ENCODE measurements at places on chromosomes 16 and 17.

- DNase-seq, result no peak
These were observed 28.4 kb upstream of the LONP2 start for GRCh38 chr16:48215738-48216137.

GRCh38 chr17:77704048-77704815, 254.3 kb upstream of the TNRC6C start:
- DNase-seq, result no peak

GRCh38 chr16:56916571-56917403, 15.2 kb upstream of the HERPUD1 start:
- DNase-seq, result no peak

DNA sequence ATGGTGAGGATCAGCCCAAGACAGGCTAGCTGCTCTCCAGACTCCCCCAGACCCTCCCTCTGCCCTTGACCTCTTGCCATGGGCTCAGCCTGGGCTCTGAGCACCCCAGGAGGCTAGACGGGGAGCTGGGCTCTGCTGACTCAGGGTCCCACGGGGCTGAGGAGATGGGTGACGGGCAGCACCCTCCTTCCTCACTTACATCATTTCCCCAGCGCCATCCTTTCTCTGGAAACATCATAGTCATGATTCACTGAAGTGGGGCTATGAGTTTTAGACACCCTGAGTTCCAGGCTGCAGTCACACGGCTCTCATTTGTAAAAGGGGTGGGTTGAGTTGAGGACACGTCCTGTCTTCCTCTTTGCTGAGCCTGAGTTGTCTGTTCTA, 3.0 kb upstream of the ITGAX start:
- DNase-seq, result no peak

GRCh38 chr16:31250782-31251384, 8.9 kb upstream of the ITGAM start:
- no peak for DNase-seq

- DNase-seq, result no peak
These were observed at the start of gene ANKFN1 for GRCh38 chr17:56152874-56153602. TSS of gene ANKFN1 (plus strand) at chr17:56153475. CDS start at chr17:56212668, 59,193 bp downstream.

- no peak for DNase-seq
These were observed 221.1 kb upstream of the XYLT1 start for GRCh38 chr16:17691899-17692176.

GRCh38 chr17:4478318-4478830, 20.3 kb upstream of the SPNS2 start:
- no peak for DNase-seq

DNA sequence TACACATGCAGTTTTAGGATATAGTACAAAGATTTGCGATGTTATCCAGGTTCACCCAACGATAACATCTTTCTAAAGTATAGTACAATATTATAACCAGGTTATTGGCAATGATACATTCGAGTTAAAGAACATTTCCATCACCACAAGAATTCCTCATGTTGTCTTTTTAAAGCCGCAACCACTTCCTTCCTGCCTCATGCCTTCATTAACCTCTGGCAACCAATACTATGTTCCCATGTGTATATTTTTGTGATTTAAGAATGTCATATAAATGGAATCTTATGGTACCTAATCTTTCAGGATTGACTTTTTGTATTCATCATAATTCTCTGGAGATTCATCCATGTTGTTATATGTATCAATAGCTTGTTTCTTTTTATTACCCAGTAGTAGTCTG, 1183.2 kb downstream of the CDH11 start:
- no peak for DNase-seq

GRCh38 chr17:35731917-35732805, 722 bp downstream of the RASL10B start:
- DNase-seq, result no peak

- no peak for DNase-seq
These were observed 36.5 kb downstream of the NF1 start for GRCh38 chr17:31131299-31131698.

GRCh38 chr16:30622455-30623032, 12.4 kb upstream of the ZNF689 start:
- DNase-seq, result no peak

- DNase-seq, result no peak
These were observed 61.3 kb downstream of the CDRT4 start for GRCh38 chr17:15406081-15406480.

- no peak for DNase-seq
These were observed 5.9 kb downstream of the HAS3 start for GRCh38 chr16:69111216-69111875.

GRCh38 chr16:65313936-65314626, 192.2 kb upstream of the CDH11 start:
- no peak for DNase-seq

- DNase-seq, result no peak
These were observed 1.1 kb upstream of the LLGL2 start for GRCh38 chr17:75524269-75524969.

DNA sequence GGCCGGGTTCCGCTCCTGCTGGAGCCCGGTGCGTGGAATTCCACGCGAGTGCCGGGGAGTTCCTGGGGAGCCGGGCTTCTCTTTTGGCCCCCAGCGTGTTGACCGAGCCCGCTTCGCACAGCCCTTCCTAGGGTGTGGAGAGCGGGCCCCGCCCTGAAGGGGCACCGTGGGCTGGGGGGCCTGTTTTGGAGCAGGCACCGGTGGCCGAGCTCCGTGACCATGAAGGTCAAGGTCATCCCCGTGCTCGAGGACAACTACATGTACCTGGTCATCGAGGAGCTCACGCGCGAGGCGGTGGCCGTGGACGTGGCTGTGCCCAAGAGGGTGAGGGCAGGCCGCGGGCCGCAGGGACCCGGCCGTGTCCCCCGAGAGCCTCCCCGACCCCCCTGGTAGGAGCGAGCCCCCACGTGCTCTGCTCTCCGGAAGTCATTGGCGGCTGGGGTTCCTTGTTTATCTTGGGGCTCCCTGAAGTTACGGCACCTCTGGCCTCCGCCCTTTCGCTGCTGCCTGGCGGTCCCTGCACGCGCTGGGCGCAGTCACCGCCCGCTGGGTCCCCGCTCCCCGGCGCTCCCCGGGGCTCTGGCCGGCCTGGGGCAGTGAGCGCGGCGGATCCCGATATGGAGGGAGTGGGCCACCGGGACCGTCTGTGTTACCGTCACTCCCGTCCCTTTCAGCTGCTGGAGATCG, 528 bp downstream of the HAGHL start:
- no peak for DNase-seq

- DNase-seq, result no peak
These were observed 3.8 kb downstream of the IL21R start for GRCh38 chr16:27405546-27406451.

GRCh38 chr16:55836158-55836611, 3.3 kb upstream of the CES1 start:
- no peak for DNase-seq

DNA sequence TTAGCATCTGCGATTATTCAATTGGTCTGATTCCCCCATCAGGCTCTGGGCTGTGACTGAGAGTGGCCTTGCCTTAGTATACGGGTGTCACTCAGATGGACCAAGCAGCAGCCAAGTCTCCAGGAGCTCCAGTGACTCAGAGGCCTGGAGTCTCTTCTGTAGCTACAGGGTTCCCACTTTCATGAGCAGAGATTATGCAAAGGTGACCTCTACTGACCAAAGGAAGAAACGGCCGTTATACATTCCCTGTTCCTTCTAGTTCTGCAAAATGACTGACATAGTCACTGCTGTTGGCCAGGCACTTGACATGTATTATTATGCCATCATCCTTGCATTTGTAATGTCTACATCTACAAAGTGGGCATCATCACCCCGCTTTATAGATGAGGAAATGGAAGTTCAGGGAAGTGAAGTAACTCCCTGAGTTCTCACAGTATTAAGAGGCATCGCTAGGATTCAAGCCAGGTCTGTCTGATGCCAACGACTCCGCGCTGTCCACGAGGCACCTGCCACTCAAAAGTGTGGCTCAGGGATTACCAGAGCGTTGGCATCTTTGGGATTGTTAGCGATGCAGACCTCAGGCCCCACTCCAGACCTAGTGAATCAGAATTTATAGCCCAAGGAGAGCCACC, 23.3 kb downstream of the SLC38A7 start:
- peak; percentile 31 for DNase-seq

- DNase-seq, result peak; percentile 52
These were observed 424 bp downstream of the HOXB2 start for GRCh38 chr17:48544349-48545021.

DNA sequence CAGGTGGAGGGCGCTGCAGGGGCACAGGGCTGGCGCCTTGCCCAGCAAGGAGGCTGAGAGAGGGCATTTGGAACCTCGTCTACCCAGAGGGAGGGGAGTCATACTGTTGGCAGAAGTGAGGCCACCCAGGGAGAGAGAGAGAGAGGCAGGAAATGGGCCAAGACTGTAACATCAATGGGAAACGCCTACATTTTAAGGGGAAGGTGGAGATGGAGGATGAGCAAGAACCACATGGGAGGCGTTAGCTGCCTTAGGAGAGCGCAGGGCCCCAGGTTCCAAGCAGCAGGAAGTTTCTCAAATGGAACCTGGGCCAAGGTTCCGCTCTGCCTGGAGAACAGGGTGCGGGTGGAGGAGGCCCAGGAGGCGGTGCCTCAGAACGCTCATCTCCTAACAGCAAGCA, 2.7 kb upstream of the WFDC1 start:
- no peak for DNase-seq

GRCh38 chr17:79050551-79050950, 24.1 kb upstream of the ENGASE start:
- DNase-seq, result peak; percentile 64

DNA sequence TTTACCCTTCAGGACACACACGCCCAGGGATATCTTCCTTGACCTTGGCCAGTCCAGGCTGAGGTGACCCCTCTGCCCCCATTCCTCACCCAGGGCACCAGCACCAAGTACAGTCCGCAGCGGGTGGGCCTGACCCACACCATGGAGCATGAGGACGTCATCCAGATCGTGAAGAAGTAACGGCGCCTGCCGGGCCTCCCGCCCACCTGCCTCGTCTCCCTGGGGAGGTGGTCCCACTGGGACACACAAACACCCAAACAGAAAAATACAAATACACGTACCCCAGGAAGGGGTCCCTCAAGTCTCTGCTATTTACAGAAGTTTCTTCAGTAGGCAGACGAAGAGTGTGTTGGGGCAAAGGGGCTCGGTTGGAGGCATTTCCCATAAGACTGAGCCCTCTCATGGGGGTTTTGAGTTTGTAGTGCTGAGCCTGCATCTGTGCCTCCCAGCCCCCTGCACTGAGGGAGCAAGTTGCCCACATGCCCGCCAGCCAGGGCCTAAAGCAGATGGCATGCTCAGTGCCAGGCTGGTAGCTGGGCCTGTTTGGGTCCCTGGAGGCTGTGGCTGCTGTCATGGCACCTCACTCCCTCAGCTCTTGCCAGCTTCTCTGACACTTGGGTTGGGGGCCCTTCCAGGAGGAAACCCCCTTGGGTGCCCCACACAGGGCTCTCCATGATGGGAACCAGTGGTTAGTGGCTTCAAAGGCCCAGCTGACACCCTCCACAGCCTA, 1.3 kb upstream of the MYO15A start:
- DNase-seq, result no peak

GRCh38 chr16:57859331-57859730, 57.0 kb upstream of the KIFC3 start:
- no peak for DNase-seq

GRCh38 chr16:61770301-61770700, 265.9 kb downstream of the CDH8 start:
- no peak for DNase-seq

- no peak for DNase-seq
These were observed 463.6 kb upstream of the SOX9 start for GRCh38 chr17:71656964-71657858.

DNA sequence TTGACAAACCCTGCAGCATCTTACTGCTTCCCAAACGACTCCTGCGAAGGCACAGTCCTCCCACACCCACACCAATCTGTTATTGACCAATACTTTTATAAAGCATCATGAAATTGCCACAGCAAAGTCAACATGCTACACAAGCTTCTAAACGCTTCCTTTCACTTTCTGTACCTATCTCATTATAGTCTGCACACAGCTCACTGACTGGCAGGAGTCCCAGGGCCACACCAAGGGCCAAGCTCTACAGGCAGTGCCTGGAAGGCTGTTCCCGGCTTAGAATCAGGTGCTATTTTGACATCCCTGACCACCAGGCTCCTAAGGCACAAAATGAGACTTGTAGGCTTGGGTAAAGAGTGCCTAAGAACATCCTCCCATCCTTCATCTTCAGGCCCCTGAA, 39.5 kb downstream of the USP7 start:
- DNase-seq, result no peak

DNA sequence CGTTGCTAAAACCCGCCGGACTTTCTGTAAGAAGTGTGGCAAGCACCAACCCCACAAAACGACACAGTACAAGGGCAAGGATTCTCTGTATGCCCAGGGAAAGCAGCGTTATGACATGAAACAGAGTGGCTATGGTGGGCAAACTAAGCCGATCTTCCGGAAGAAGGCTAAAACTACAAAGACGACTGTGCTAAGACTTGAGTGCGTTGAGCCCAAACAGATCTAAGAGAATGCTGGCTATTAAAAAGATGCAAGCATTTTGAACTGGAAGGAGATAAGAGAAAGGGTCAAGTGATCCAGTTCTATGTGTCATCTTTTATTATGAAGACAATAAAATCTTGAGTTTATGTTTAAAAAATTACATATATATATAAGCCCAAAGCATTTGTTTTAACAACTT, 20.3 kb downstream of the HELZ start:
- no peak for DNase-seq

GRCh38 chr16:768428-768827, 7.9 kb downstream of the MSLN start:
- DNase-seq, result no peak

DNA sequence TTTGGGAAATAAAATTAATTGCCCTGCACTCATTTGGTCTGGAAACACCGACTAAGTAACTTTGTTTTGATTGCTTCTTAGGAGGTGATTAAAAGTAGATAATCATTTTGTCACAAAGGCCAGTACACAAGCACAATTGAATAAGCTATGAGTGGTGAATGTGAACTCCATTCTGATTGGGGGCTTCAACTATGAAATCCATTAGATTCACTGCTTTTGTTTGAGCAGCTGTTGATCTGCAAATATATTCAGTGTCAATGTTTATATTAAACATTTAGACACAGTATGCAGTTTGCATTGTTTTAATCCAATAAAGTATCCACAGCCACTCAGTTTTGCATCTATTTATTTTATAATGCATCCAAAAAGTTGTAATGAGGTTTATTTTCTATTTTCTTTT, 817.5 kb downstream of the CDH11 start:
- no peak for DNase-seq

GRCh38 chr16:77674888-77675287, 47.4 kb upstream of the NUDT7 start:
- no peak for DNase-seq

DNA sequence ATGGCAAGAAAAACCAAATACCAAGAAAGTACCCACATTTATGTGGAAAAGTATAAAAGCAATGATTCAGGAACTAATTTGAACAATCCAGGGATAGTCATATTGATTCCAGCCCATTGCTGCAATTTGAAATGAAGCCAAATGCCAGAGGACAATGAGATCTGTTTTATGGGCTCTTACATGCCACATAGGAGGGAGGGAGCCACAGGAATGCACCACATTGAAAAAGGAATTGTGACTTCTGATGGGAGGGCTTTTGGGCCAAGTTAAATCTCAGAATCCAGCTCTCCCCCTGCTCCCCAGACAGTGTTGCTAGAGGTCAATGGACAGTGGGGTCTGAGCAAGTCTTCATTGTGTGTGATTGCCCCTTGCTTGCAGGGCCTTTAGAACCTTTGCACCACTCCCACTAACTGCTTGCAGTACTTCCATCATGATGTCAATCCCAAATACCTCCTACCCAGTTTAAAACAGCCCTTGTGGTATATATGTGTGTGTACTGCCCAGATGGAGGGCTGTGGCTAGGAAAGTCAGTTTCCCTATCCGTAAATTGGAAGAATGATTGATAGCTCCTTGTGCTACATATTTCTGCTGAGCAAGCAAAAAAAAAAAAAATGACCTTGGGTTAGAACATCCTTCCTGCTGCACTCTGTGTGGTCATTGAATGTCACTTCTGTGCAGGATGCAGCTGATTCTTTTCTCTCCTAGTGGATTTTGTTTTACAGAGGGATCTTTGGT, 406.8 kb downstream of the UTP18 start:
- DNase-seq, result no peak
